ENCODE measurements at places on chromosomes 3 and 15.

DNA sequence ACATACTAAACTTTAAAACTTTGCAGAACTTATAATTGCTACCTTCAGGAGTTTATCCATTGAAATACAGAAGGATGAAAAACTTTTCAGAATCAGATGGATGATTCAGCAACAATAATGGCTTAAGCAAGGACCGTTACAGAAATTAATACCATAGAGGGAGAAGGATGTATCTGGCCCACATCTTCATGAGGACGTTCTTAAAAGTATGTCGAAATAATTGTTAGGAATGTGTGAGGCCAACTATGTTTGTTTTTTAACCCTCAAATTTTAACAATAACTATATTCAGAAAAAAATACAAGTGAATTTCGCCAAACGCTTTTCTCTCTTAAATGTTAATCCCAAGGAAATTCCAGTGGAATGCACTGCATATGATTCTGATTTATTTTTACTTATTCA is 105.2 kb upstream of the EPHA3 start:
- no peak for ATAC-seq

GRCh38 chr15:40416056-40416455 is 10.5 kb downstream of the IVD start:
- ATAC-seq: no peak

- ATAC-seq: no peak
These were observed 171.4 kb downstream of the SSR3 start for GRCh38 chr3:156383441-156384025.

GRCh38 chr3:134807189-134807588 is 12.1 kb downstream of the EPHB1 start:
- ATAC-seq: no peak
